ENCODE measurements at places on chromosomes 3 and 15.

GRCh38 chr15:101459579-101460300 lies 29.8 kb downstream of the PCSK6 start:
- no peak for DNase-seq

GRCh38 chr3:188729422-188729821 lies 442.3 kb upstream of the TPRG1 start:
- DNase-seq = no peak

DNA sequence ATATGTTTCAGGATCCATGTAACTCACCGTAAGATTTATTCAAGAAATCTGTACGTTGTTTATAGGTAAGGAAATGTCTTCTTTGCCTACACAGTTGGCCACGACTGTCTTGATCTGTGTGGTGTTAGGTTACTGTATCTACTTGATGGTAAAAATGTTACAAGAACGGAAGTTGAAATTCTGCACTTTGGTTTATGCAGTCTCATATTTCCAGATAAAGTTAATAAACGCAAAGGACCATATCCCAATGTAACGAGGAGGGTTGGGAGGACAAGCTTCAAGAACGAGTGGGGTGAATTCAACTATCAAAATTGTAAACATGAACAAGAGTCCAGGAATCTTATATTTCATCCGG lies 1.0 kb downstream of the USF3 start:
- no peak for DNase-seq

DNA sequence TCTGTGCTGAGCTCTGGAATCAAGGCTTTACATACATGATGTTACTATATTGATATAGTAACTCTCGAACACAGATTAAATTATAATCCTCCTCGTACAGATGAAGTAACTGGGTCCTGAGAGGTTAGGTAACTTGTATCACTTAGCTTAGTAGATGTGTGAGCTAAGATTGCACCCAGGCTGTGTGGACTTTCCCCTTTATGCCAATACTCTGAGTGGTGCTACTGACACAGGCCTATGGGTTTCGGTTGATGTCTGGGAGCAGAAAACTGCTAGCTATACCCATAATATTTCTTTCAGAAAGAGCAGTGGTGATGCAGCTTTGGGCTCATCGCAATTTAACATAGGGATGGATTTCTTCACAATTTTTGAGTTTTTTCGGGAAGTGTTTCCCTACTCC lies 259.7 kb downstream of the RBMS3 start:
- DNase-seq = no peak

DNA sequence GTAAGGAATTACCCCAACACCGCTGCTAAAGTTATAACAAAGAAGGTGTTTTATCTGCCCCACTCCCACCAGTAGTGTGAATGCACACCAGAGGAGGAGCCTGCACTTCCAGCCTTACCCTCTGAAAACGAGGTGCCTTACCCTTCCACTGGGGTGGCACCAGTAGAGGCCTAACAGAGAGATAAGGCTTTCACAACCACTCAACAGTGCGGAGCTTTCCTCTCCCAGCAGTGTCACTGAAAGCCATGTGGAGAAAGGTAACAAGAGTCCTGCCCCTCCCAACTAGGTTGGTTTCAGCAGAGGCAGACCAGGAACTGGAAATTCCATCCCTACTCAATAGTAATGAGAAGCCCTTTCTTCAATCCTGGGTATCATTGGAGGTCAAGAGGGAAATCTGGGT lies 539.2 kb downstream of the VGLL3 start:
- no peak for DNase-seq

- no peak for DNase-seq
Measured at GRCh38 chr15:33699145-33699544, 269.2 kb upstream of the CHRM5 start.

DNA sequence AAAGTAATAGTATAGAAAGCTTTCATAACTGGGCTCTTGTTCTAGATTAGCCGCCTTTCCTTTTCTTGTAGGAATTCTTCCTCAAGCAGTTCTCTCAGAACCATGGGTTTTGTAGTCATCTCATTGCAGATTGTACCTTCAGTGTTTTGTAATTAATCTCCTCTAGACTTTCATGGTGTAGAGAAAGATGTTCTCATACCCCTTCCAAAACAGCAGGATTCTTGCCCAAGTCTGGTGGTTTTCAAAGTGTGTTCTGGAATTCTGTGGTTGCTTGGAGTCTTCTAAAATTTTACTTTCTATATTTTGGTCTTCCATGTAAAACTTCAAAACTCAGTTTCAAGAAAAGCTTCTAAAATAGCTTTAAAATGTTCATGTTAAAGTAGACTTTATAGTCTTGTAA lies 293.8 kb downstream of the PTPRG start:
- DNase-seq = no peak

- no peak for DNase-seq
Measured at GRCh38 chr3:193168931-193169330, 72.1 kb upstream of the PLAAT1 start.

DNA sequence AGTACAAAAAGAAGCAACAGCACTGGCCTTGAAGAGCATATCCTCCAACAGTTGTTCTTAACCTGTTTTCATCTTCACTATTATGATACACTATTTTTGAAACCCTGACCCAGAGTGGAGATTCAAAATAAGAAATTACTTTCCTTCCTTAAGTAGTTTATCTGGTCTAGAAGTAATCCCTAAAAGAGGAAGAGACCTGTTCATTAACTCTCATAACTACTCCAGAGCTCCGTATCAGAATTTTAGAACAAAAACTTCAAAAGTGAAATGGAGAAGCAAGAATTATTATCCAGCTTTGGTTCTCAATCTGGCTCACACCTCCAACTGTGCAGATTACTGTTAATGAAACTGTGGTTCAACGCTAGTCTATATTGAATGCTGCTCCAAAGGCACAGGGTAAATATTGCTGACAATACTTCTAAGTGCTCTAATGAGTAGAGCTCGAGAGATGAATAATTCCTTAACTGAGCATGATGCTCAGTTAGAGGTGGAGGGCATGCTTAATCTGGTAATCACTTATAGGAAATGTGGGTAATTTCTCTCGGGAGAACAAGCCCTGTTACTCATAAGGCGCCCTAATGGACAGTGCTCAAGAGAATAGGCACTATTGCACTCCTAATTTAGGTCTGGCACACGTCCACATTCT lies 5.2 kb downstream of the LCMT2 start:
- no peak for DNase-seq

GRCh38 chr3:152455989-152456388 lies 187.3 kb downstream of the MBNL1 start:
- DNase-seq = no peak

All from caudate nucleus (tissue), 63 donors.